ENCODE measurements at places on chromosomes 1 and 21.

- DNase-seq: peak; percentile 20
Observed at GRCh38 chr1:16073490-16074119, at the start of gene FAM131C. TSS of gene FAM131C (minus strand) at chr1:16073651. CDS start at chr1:16073442, 209 bp downstream.

DNA sequence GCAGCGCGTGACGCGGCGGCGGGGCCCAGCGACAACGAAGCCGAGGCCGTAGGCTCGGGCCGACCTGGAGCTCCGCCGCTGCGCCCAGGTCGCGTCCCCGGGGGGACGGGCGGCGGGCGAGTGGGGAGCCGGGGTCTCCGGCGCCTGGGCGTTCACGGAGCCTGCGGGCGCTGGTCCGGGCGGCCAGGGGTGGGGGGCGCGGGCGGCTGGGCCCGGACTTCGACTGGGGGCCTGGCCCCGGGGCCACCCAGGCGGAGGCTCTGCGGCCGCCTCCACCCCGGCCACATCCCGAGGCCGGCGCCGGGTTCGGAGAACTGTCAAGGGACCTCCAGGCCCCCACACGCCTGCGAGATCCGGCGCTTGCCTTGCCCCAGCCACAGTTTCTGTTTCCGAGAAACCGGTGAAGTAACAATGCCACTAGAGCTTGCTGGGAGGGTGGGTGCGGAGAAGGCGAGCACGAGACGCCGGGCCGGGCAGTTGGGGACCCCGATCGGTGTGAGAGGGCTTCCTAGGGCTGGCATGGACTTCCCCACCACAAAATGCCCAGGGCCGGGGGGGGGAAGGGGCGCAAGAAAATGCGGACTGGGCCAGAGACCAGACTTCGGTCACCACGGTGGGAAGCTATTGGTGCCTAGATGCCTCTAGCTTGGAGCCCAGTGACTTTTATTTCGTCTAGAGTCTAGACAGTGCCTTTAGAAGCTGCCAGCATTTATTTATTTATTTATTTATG lies 501 bp downstream of the FBXO6 start:
- DNase-seq: peak; percentile 54

DNA sequence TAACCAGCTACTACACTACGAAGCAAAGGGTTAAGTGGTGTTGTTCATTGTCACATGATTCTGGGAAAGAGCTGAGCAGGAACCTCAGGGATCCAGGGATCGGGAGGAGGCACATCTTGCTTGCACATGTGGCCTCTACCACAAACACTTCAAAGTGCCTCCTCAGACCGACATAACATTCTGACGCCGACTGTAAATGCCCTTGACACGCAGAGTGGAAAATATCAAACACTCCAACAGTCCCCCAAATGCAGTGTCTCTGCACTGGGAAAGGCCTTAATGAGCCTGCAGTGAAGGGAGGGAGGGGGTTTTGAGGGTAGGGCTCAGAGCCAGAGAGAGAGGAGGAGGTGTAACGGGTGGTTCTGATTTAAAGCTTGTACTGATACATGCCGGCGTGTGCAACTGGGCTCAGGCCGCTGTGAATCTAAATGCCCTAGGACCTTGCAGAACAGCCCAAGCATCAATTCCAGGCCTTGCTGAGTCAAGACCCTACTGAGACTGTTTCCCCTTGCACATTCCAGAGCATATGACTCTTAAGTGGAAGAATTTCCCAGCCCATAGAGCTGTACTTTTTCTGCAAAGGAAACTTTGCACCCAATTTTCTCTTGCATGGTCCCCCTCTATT lies 163.7 kb downstream of the NTMT2 start:
- DNase-seq: no peak

DNA sequence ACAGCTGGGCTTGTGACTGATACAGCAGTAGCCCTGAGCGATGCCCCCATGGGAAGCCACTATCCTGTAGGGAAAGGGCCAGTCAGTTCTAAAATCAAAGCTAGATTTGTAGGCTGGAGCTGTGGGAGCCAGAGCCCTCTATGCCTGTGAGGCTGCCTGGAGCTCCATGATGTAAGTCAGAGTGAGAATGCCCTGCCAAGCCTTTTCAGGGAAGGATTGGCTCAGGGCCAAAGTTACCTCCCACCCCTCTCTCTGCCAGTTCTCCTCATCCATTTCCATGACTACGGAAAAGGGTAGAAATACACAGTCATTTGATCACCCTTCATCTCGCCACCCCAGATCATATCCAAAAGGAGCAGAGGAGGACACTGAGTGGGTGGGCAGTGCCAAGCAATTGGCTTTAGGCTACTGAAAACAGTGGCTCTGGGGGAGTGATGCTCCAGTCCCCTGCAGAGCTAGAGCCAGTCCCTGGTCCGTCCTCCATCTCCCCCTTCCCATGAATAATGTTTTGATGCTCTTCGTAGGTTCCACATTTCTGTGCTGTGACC lies 59.5 kb upstream of the KCNA3 start:
- no peak for DNase-seq

GRCh38 chr21:45335151-45335760 lies 47.6 kb upstream of the POFUT2 start:
- DNase-seq: no peak

GRCh38 chr1:112850034-112850757 lies 105.8 kb downstream of the SLC16A1 start:
- no peak for DNase-seq

- no peak for DNase-seq
Observed at GRCh38 chr21:41023936-41024335, 144.0 kb upstream of the BACE2 start.

DNA sequence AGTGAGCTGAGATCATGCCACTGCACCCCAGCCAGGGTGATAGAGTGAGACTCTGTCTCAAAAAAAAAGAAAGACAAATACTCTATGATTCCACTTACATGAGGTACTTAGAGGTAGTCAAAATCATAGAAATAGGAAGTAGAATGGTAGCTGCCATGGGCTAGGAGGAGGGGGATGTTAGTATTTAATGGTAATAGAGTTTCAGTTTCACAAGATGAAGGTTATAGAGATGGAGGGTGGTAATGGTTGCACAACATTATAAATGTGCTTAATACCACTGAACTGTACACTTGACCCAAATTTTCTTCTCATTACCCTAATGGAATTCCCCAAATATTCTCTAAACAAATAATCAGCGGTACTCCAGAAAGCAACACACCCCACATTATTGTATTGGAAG lies 12.8 kb downstream of the EIF2B3 start:
- DNase-seq: no peak

DNA sequence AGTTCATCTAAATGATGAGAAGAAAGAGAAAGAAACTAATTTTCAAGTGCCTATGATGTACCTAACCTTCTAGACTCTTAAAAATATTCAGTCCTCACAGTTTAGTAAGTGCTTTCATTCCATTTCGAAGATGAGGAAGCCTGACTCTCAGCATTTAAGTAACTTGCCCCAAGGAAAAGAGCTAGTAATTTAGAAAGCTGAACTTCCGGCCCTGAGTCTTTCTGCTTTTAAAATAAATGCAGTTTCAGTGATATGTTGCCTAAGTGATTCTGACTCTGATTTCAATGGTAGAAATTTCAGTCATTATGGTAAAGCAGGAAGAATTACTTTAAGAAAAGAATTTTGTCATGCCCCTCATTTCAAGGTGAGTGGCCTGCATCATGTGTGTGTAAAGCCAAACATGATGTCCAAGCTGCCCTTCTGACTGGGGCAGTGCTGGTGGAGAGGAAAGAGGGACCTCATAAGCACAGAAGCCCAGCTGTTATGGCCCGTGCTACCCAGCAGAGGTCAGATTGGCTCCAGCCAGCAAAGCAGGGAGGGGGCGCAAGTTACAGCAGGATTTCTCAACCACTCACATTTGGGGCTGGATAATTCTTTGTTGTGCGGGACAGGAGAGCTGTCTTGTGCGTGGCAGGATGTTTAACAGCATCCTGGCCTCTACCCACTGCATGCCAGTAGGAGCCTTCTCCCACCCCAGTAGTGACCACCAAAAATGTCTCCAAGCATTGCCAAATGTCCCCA lies 10.7 kb downstream of the ATP1A4 start:
- no peak for DNase-seq

DNA sequence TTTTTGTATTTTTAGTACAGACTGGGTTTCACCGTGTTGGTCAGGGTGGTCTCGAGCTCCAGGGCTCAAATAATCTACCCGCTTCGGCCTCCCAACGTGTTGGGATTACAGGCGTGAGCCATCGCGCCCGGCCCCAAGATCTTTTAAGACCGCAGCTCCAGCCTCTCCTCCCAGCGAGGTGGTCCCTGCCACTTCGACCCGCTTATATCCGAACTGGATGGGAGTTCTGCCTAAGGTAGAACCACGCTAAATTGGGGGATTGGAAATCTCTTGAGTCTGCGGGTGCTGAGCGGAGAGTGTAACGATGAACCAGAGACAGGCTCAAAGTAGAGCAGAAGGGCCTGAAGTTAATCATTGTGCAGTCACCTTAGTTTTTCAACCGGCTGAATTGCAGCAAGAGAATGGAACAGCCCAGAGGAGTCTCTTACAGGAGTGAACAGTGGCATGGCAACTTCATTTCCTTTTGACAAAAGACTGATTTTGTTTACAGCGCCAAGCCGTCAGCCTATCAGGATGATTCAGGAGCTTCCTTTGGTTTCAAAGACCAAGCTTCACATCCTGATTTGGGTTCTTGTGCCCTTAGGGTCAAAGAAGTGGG lies 726 bp upstream of the CYB5R1 start:
- no peak for DNase-seq

GRCh38 chr1:207030522-207031009 lies 2.0 kb downstream of the C1orf116 start:
- DNase-seq: no peak

GRCh38 chr1:169347688-169348382 lies 19.8 kb downstream of the NME7 start:
- DNase-seq: no peak

DNA sequence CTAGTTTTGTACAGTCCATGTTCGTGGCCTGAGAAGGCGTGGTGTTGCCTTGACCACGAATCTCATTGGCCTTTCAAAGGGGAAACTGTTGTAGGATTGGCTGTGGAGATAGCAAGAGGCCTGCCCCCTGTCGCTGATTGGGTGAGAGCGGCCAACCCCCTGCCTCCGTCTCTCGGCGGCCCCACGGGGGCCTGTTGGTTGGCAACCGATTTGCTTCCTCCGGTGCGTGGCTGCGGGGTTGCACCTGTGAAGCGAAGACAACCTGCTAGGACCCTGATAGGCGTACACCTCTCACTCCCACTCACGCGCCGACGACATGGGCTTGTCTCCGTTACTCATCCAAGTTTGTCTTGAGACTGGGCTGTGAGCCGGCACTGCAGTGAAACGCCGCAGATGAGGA lies at the start of gene UBE2U:
TSS of gene UBE2U (plus strand) at position 204 of the 400 bp plus-strand sequence. CDS start 428 bp downstream, outside the sequence.
- no peak for DNase-seq

- DNase-seq: no peak
Observed at GRCh38 chr1:109788695-109789521, 25.2 kb upstream of the EPS8L3 start.

- DNase-seq: no peak
Observed at GRCh38 chr1:6418668-6419396, 887 bp downstream of the HES2 start.

DNA sequence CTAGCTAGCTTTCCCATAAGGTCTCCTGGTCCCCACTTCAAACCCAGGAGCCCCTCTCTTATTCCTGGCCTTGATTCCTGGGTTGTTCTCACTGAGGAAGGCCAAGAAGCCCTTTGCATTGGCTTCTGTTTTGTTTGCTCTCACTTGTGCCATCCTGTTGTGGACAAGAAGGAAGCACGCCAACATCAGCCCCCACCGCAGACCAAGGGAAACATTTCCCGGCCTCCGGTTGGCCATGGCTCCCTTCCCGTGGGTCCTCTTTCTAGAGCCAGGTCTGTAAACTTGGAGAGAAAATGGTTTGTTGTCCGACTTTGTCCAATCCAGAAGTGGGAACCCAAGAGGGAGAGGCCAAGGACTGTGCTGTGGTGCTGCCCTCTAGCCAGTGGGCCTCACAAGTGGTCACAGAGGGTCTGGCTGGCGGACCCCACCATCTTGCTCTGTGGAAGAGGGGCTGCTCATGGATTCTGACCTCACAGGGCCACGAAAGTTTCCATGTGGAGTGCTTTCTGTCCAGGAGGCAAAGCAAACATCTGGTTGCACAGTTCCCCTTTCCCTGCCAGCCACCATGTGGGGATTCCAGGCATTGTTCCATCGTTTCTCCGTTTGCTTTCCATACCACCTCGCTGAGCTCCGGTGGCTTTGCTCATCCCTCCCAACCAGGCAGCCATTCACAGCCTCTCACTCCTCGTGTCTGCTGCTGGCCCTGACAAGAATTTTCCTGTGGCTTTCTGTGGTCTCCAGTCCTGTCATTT lies 18.9 kb upstream of the TENT5C start:
- no peak for DNase-seq

GRCh38 chr1:119626011-119626545 lies 22.0 kb downstream of the ZNF697 start:
- no peak for DNase-seq

DNA sequence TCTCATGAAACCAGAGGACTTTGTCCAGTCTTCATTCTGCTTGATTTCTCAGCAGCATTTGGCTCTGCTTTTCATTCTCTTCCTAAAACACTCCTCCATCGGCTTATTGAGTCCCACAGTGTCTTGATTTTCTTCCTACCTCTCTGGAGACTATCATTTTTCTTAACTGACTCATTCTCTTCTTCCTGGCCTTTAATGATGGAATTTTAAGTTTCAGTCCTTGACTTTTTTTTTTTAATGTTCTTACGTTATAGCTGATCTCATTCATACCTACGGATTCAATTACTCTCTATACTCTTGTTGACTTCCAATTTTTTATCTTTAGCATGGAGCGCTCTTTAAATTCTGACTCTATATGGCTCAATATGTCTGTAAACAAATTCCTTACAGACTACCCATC lies 111.1 kb downstream of the NEK7 start:
- DNase-seq: no peak

GRCh38 chr1:223738465-223739365 lies 26.4 kb downstream of the CAPN2 start:
- no peak for DNase-seq

DNA sequence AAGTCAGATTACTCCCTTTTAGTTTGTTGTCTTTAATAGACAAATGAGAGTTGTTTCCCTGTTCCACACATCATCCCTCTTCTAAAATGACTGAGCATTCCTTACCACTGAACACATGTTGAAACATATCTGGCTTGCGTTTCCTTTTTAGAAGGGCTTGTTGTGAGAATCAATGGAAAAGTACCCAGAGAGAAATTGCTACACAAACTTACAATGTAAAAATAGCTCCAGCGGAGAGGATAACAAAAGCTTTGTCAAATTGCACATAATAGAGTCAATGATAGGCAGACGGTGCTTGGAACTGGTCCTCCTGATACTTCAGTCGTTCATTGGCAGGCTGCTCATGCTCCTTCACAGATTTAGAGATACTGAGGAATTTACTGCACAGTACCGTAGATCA lies 123.9 kb downstream of the CYYR1 start:
- no peak for DNase-seq

- DNase-seq: no peak
Observed at GRCh38 chr1:227898502-227899140, 49.1 kb downstream of the WNT9A start.

- DNase-seq: no peak
Observed at GRCh38 chr1:234395297-234395696, 22.0 kb downstream of the COA6 start.

GRCh38 chr1:48182439-48182838 lies 40.1 kb upstream of the SLC5A9 start:
- no peak for DNase-seq

- DNase-seq: no peak
Observed at GRCh38 chr1:99397029-99397428, 132.7 kb downstream of the PLPPR4 start.
